ENCODE measurements at places on chromosomes 1 and 21.

GRCh38 chr1:113353580-113353979 lies 36.7 kb upstream of the MAGI3 start:
- DNase-seq: no peak

- DNase-seq: no peak
Measured at GRCh38 chr1:24311234-24311633, 7.9 kb upstream of the GRHL3 start.

DNA sequence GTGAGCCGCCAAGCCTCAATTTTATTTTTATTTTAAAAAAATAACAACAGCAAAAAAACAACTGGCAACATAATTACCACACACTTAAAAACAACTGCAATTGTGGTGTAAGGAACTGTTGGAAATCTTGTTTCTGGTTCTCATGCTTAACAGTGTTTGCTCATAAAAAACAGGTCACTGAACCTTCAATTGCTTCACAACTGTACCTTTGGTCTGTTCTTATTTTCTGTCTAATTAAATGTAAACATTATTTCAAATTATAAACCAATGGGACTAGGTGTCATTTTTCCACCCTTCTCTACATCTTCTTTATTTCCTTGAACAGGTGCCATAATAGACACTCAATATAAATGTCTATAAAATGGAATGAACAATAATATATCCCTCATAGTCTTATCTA lies 68.4 kb upstream of the CHRM3 start:
- no peak for DNase-seq

DNA sequence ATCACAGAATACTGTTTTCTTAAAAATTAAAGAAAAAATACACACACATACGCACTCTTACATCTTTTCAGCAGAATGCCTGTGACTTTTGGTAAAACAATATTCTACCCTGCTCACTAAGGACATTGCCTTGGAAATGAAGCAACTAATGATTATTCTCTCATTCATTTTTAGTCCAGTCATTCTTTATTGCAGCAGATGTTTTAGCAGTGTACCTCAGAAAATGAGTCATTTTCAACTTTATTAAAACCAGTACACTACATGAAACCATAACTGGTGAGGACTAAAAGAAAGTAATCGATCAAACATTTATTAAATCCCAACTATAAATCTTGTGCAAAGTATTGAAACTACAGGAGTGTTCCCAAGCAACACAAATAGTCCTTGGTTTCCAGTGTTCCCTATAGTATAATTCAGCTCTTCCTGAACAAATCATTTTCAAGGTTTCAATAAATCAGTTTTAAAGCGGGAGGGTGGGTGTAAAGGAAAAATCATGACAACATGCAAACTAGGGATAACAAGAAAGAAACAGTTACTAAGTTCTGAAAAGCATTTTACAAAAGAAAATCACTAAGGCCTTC lies 114.2 kb downstream of the ADGRL4 start:
- DNase-seq: no peak

GRCh38 chr21:43353282-43354025 lies 73.5 kb downstream of the SIK1 start:
- DNase-seq: no peak

- no peak for DNase-seq
Measured at GRCh38 chr1:4755301-4755845, 101.0 kb downstream of the AJAP1 start.

GRCh38 chr21:44711327-44712202 lies at the start of gene TSPEAR:
Gene TSPEAR, minus strand, starts transcription at chr21:44711572. Its CDS starts 58 bp downstream, at chr21:44711514.
- DNase-seq: no peak

Measured in NCI-H2227 treated with DMSO at 0.1 percent for 48 hours (cell line).